ENCODE measurements at places on chromosomes 7 and 10.

- no peak for DNase-seq
Observed at GRCh38 chr10:12927896-12928295, 73.6 kb downstream of the CCDC3 start.

DNA sequence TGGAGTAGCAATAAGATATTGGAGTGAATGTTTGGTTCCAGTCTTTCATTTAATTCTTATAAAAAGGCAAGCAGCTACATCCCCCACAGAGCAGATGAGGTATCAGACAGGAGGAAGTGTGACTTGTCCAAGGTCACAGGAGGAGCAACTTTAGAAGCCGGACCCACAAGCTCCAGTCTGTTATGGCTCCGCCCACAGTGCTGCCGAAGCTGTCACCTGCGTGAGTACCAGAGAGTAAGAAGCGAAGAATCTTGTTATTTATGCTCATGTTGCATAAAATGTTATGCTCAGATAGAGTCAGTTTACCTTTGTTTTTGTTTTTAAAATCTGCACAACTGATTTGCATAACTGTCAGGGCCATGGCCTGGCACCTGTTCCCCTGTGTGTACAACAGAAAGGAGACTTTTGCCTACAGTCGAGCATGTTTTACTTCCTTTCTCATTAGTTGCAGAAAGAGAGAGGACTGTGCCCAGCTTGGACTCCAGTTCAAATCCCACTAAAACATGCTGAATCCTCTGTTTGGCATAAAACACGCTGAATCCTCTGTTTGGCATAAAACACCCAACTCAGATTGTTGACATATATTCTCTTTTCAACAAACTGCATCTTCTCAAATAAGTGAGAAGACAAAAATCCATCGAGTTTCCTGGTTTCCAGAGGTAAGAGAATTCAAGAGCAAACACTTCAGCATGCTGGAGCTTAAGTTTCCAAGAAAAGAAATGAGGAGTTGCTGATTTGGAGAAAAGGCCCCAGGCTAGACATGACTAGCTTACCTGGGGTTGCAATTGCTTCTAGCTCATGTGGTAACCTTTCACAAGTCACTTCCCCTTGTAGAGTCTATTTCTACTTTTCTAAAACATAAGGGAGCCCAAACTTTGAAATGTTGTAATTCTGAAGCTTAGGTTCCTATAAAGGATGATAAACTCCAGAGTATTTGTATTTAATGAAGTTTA is 409.8 kb upstream of the ZMIZ1 start:
- DNase-seq: no peak

- DNase-seq: peak; percentile 91
Observed at GRCh38 chr7:157010588-157011332, at the start of gene MNX1. TSS of gene MNX1 (minus strand) at chr7:157010663. CDS start at chr7:157010350, 313 bp downstream.

DNA sequence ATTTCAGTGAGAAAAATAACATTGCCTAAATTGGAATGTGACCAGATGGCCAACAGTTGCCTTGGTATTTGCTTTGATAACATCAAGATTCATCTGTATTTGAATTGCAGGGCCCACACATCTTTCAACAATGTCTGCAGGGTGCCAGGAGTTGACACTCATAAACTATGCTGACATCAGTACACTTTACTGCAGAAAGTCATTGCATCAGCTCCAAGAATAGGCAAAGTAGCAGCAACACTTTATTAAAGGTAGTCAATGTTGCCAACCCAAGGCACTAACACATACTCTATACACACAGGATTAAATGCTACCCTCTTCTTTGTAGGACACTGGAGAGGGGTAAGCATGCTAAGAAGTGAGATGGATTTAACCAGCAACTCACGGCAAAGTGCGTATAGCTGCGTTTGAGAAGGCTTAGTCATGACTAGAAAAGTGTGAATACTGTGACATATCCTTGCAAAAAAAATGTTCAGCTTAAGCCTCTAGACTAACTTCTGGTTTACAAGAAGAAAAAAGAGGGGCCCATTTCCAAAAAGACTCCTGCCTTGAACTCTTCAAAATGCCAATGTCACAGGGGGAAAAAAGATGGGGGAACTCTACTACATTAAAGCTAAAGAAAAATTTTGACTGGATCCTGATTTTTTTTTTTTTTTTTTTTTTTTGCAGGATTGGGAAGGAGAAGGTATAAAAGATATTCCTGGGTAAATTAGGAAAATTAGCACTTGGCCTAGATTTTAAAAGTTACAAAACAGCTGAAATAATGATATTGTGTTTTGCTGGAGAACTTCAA is 2.2 kb downstream of the BBIP1 start:
- DNase-seq: peak; percentile 90

GRCh38 chr7:36474283-36475010 is 84.8 kb downstream of the ANLN start:
- DNase-seq: no peak

All from T47D (cell line).